Stimulated activated CD8-positive, alpha-beta memory T cell treated with anti-CD3 and anti-CD28 coated beads, Interleukin-7, amount 100 ng/mL, for 1 hour (primary cell): ENCODE measurements at places on chromosomes 12 and 14.

GRCh38 chr12:118053071-118053985, 7.7 kb downstream of the WSB2 start:
- DNase-seq: no peak

DNA sequence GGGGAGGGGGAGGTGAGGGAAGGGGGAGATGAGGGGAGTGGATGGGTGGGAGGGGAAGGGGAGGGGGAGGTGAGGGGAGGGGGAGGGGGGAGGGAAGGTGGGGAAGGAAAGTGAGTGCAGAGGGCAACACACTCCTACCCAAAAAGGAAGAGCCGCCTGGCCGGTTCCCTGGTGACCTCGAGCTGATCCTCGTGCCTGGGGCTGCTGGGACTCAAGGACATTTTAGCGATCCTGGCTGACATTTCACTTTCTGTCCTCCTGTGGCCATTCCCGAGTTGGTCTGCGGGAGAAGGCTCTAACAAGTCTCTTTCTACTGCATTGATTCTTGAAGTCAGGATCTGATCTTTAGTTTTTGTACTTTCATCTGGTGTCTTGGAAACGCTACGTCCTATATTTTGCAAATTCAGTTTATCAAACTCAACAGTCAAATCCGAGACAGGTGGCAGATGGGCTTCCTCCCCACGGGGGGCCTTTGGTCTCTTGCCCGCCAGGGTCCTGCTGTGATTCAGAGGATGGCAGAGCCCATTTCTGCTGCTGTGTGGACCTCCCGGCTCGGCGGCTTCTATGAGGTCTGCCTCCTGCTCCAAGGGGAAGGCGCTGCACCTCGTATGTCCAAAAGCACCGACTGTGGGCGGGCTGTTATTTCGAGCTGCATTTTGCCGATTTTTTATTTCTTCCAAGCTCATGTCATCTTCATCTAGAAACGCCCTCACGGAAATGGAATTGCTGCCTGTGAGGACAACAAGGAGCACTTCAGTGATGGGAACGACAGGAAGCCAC, 19.1 kb downstream of the PGAM5 start:
- no peak for DNase-seq

DNA sequence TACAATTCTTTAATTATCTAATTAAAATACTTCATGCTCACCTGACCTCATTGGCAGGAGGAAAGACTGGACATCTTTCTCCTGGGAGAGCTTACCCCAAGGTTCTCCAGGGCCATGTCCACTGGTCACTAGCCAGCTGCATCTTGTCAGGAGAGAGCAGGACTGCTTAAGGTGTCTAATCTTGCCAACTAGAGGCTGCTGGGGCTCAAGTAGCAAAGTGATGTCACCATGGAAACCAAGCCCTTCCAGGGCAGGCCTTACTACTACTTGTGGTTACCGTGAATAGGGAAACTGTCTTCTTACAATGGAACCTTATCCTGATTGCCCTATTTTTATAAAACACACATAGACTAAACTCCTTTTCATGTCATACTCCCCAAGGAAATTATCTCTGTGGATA, 376.4 kb downstream of the SNAPC1 start:
- DNase-seq: no peak

DNA sequence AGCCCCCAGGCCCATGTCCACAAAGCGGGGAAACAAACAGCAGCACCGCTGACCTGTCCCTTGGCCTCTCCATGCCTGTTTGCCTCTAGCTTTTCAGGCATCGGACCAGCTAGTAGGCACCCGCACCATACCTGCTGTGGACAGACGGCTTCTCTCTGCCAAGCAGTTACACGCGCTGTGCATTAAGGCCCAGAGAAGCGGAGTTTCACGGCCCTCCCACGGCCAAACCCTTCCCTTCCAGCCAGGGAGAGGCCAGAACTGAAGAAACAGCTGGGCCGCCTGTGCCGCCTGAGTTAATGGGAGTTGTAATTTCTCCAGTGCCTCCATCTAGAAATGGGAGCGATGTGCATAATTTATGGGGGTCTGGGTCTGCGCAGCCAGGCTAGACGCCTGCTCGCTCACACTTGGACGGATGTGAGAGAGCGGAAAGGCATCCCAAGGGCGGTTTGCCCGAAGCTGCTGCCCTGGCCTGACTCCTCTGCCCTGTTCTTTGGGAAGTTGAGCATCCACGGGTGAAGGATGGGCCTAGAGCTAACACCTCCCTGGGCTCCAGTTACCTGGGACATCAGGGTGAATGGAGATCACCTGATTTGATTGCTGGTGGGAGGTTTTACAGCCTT, 89.7 kb upstream of the BCL11B start:
- DNase-seq: no peak

- DNase-seq: no peak
Observed at GRCh38 chr12:62751810-62752155, 183.2 kb downstream of the PPM1H start.

DNA sequence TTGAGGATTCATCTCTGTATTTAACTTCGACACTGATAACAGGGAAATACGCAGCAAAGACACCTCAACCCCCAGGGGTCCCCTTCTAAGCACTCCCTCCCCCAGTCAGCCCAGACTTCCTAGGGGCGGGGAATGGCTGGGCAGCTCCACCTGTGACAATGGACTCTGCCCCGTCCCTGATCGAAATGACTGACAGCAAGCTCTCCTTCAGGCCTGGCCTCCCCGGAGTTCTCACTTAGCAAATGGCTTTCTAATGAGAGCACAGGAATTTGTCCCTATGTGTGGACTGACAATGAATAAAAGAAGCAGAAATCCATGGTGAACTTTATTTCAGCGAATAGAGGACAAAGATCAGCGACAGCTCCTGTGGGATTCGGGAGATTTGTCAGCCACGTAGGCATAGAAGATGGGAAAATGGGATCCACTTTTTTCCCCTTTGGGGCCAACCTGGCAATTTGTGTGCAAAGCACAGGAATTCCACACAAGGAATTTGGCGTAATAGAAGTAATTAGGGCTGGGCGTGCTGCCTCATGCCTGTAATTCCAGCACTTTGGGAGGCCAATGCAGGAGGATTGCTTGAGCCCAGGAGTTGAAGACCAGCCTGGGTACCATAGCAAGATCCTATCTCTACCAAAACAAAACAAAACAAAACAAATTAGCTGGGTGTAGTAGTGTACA, 63.8 kb downstream of the TNFAIP2 start:
- DNase-seq: no peak

GRCh38 chr12:84910549-84911241, 1.9 kb downstream of the SLC6A15 start:
- DNase-seq: no peak

- DNase-seq: no peak
Observed at GRCh38 chr14:34824826-34825225, 50.3 kb downstream of the BAZ1A start.

DNA sequence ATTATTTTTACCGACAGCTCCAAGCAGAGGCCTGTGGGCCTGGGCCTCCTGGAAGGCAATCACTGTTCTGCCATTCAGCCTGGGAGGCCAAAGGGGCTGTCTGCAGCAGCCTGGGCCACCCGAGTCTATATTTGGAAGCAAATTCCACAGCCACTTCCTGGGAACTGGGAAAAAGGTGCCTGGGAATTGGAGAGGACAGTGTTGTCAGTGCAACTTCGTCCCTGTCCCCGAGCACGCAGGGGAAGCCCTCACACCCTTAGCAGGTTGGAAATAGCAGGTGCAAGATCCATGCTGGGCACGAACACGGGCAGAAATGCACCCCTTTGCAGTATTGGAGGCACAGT, 9.6 kb upstream of the TBX5 start:
- no peak for DNase-seq

- no peak for DNase-seq
Observed at GRCh38 chr14:20720741-20721140, 24.9 kb upstream of the EDDM3A start.

- DNase-seq: no peak
Observed at GRCh38 chr12:31507966-31508365, 83.0 kb downstream of the DENND5B start.

DNA sequence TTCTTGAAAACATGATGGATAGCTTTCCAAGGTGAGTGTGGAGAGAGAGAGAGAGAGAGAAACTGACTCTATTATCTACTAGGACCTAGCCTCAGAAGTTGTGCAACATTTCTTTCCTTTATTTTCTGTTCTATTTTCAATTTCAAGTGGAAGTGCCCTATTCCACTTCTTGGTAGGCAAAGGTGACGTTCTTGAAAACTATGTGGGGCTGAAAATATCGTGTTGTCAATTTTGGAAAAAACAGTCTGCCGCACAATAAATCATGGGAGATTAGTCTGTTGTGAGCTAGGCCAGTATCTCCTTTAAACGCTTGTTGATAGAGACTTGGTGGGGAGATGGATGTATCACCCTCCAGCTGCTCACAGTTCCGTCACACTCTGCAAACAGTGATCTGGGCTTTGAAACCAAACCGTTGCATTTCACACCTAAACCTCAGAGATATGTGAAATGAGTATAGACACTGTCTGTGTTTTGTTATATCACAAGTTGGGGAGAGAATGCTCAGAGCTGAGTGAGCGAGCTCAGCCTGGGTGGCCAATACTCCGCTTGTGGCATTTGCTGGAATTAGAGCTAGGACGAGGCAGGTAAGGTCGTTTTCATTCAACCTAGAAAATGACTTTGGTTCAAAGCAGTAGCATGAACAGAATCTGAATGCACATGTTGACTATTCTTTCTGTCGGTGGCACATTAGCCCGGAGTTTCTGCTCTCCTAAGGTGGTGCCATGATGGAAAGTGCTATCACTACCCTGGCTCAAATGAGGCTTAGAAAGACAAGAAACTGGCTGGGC, 75.1 kb upstream of the ST8SIA1 start:
- no peak for DNase-seq

DNA sequence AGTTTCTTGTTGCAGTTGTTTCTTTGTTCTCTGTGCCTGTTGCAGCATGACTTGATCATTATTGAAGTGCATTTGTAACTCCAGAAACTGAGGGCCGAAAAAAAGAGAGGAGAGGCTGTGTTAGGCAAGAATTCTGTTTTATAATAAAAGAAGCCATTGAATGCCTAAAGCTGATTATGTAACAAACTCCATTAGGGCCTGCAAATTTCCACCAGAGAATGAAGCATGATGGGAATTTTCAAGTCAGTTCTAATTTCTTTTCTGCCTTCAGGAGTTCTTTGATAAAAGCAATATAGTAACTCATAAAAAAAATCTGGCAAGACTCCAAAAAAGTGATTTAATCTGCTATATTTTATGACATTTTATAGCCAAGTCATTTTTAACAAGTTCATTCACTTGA, 156.7 kb upstream of the RASSF8 start:
- DNase-seq: no peak

- no peak for DNase-seq
Observed at GRCh38 chr14:74960736-74961135, 5.3 kb upstream of the PGF start.

- no peak for DNase-seq
Observed at GRCh38 chr14:68682166-68683103, 110.4 kb downstream of the ZFP36L1 start.

GRCh38 chr12:50482571-50482970, 22.2 kb upstream of the DIP2B start:
- no peak for DNase-seq

DNA sequence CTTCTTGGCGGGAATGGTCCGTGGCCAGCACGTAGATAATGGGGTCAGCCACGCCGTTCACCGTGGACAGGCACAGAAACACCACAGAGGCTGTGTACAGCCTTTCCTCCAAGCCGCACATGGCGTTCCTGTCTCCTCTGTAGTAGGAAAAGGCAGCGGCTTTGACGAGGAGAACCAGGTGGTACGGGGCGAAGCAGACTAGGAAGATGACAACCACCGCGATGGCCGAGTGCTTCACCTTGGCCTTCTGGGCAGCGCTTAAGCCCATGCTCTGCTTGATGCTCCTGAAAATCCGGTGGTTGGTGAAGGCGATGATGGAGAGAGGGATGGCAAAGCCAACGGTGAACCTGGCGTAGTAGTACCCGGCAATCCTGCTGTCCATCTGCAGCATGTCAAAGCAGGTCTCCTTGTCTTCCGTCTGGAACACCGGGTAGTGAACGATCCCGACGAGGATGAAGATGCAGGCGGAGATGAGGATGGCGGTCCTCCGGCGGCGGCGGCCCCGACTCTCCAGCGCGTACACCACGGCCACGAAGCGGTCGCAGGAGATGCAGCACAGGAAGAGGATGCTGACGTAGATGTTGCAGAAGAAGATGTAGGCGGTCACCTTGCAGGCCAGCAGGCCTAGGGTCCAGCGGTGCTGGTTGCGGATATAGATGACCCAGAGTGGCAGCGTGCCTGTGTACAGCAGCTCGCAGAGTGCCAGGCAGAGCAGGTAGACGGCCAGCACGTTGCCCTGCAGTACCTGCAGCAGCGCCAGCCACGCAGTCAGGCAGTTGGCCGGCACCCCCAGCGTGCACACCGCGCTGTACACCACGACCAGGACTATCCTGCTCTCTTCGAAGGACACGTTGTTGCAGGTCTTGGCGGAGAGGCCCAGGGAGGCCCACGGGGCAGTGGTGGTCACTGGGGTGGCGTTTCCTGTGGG, 13.8 kb downstream of the GPR132 start:
- DNase-seq: no peak

DNA sequence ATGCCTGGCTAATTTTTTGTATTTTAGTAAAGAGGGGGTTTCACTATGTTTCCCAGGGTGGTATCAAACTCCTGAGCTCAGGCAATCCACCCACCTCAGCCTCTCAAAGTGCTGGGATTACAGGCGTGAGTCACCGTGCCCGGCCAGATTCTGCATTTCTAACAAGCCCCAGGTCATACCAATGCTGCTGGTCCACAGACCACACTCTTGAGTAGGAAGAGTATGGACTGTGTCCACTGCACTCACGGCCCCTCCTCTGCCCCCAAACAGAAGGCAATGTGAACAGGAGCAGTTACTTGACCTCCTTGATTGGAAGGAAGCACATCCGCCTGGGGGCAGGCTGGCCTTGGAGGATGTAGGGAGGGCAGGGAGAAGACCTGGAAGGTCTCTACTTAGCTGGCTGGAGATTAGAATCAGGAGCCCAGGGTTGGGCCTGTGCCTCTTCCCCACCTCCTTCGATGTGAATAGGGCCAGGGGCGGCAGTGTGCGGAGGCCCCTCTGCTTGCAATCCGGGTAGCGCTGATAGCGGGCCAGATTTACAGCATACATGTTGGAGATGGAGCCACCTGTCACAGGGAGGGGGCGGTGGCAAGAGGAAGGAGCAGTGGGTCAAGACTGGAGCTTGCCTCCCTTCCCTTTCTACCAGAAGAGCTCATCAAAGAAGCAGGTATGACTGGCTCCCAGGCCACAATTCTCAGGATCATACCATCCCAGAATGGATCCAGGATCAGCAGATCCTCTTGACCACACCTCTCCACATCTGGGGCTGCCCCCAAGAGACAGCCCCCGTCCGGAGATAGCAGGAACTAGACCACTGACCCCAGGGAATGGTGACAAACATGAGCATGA, 9.4 kb upstream of the ZNF740 start:
- no peak for DNase-seq

DNA sequence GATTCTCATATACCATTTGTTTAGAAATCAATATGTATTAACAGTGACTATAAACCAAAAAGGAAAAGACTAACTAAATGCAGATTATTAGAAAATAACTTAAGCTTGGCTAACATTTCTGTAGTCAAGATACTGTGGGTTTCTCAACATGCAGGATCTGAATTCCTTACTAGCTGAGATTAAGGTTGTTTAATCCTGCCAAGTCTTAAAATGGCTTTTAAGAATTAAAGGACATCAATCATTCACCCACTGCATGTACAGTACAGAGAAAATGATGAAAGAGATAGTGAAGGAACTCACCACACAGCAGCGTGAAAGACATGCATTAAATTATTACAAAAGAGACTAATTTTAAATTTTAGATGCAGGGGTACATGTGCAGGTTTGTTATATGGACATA, 3.8 kb downstream of the ACSS3 start:
- DNase-seq: no peak
